Ovary (tissue), 10 donors: ENCODE measurements at places on chromosomes 5 and 9. TPM values are rescaled to one million over a fixed set of nuclear protein-coding genes. Genes with fewer than 3 reads are reported as not detected.

Gene MBLAC2
- 11.9 TPM for total RNA-seq

DNA sequence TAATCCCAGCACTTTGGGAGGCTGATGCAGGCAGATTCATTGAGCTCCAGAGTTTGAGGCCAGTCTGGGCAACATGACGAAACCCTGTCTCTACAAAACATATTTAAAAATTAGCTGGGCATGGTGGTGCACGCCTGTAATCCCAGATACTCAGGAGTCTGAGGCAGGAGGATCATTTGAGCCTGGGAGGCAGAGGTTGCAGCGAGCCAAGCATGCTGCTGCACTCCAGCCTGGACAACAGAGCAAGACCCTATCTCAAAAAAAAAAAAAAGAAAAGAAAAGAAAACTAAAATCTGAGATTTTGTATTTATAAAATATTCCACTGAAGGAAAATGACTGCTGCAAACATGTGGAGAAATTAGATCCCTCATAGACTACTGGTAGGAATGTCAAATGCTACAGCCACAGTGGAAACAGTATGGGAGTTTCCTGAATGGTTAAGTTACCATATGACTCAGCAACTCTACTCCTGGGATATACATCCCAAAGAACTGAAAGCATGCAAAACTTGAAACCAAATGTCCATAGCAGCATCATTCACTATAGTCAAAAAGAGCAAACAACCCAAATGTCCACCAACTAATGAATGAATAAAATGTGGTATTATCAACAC, 106.1 kb downstream of the UBAP2 start:
- no peaks in the 10 kb centered on the region for H3K27me3 ChIP-seq
- H3K4me1 ChIP-seq, result peaks cover 3% of the 10 kb centered on the region
- no peak overlapping the region for H3K4me3 ChIP-seq
- no peak overlapping the region for H3K27ac ChIP-seq
- no peak for DNase-seq

Gene GRPEL2
- total RNA-seq, result 11.9 TPM

- H3K4me3 ChIP-seq, result no peak overlapping the region
- no peak overlapping the region for H3K27ac ChIP-seq
- DNase-seq, result no peak
- no peaks in the 10 kb centered on the region for H3K4me1 ChIP-seq
- no peaks in the 10 kb centered on the region for H3K27me3 ChIP-seq
These were observed 121.5 kb downstream of the ENTREP1 start for GRCh38 chr9:69446496-69446895.

DNA sequence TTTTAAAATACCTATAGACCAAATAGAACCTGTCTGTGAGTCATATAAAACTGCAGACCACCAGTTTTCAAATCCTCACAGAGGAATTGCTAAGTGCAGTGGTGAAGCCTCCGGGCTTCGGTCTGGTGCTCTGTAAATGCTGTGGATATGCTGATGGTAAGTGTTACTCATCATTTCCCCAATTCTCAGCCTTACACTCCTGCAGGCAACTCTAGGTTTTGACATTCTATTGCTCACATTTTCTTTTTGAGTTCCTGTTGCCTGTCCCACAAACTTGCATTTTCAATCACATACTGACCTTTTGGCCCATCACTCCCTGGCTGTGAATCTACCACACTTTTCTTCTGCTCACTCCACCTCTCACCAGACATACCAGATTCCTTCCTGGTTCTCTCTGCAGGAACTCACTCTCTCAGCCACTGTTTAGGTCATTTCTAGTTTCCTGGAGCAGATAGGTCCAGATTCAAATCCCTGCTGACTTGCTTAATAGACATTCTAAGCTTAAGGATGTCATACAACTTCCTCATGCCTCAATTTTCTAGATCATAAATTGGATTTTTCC, 192.9 kb downstream of the RAB3C start:
- DNase-seq, result no peak
- no peak overlapping the region for H3K27ac ChIP-seq
- H3K4me1 ChIP-seq, result peaks cover 1% of the 10 kb centered on the region
- no peaks in the 10 kb centered on the region for H3K36me3 ChIP-seq
- H3K27me3 ChIP-seq, result no peaks in the 10 kb centered on the region

- DNase-seq, result no peak
- H3K27me3 ChIP-seq, result no peaks in the 10 kb centered on the region
- H3K36me3 ChIP-seq, result no peaks in the 10 kb centered on the region
- no peak overlapping the region for H3K4me3 ChIP-seq
These were observed 479.5 kb upstream of the PAPPA start for GRCh38 chr9:115674091-115674490.

DNA sequence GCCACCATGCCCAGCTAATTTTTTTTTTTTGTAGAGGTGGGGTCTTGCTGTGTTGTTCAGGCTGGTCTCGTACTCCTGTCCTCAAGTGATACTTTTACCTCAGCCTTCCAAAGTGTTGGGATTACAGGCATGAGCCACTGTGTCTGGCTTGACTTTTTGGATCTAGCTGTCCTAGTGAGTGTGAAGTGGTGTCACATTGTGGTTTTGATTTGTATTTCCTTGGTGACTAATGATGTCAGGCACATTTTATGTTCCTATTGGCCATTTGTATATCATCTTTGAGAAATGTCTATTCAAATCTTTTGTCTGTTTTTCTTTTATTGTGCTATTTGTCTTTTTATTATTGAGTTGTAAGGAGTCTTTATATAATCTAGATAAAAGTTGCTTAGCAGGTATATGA, 53.5 kb upstream of the MCCC2 start:
- no peaks in the 10 kb centered on the region for H3K27me3 ChIP-seq
- no peaks in the 10 kb centered on the region for H3K36me3 ChIP-seq
- H3K4me1 ChIP-seq, result no peaks in the 10 kb centered on the region
- no peak overlapping the region for H3K27ac ChIP-seq
